ENCODE measurements at places on chromosomes 7 and 10.

- no peak for DNase-seq
Measured at GRCh38 chr10:95644901-95645300, 11.6 kb downstream of the ALDH18A1 start.

DNA sequence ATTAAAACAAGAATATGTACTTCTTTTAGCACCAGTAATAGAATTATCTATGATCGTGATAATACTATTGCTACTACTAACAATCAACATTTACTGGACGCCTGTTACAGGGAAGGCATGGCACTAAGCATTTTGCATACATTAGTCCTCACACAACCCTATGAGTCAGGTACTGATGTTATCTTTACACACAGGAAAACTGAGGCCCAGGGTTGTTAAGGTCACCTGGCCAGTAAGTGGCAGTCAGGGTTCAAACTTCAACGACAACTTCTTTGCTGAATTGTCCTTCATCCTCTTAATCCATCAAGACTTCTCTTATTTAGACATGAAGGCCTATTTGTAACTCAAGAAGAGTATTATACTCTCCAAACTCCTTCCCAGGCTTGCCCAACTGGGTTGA, 41.9 kb upstream of the ACSL5 start:
- DNase-seq = no peak

DNA sequence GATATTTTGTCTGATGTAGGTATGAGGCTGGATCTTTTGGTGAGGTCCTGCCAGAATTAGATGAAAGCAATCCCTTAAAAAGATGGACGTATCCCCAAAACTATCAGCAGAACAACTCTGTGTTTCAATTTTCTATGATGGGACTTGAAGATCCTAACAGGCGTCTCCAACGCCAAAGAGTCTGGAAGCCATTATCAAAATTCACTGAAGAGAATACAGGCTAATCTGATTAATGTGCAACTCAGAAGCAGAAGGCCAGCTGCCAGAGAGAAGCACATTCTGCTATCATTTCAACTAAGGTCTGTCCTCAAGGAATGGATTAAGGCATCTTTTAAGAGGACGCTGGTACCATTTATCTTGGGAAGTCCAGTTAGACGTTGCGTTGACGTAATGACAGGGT, 119.7 kb downstream of the FGFR2 start:
- no peak for DNase-seq

- no peak for DNase-seq
Measured at GRCh38 chr7:157794746-157795065, 457.9 kb downstream of the DNAJB6 start.

DNA sequence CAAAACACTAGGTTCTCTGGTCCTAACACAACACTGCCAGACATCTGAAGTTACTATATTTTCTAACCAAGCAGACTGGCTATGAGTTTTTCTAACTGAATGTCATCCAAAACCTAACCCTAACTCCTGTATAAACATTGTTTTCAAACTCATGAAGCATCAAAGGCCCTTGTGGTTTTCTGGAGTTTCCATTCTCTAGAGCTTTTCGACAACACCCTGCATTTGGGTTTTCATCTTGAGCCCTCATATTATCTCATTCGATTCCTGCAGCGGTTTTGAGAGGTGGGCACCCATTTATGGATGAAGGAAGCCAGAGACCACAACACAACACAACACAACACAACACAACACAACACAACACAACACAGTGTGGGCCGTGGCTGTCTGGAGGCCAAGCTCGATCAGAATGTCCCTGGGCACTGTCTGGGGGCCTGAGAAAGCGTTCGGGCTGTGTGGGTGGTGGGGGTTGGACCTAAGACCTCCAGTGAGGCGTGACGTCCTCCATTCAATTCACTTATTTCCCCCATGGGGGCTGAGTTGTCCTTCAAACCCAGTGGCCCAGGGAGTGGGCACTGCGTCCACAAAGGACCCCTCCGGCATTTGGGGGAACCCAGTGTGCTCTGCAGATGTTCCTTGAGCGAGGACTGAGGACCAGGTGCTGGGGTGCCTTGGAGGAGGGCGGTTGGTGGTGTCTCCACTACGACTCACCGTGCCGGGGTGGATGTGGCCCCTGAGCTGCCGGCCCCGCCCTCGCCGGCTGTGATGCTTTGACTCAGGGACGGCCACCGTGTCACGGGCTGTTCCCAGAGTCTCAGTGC, 490.4 kb downstream of the DNAJB6 start:
- DNase-seq = no peak

DNA sequence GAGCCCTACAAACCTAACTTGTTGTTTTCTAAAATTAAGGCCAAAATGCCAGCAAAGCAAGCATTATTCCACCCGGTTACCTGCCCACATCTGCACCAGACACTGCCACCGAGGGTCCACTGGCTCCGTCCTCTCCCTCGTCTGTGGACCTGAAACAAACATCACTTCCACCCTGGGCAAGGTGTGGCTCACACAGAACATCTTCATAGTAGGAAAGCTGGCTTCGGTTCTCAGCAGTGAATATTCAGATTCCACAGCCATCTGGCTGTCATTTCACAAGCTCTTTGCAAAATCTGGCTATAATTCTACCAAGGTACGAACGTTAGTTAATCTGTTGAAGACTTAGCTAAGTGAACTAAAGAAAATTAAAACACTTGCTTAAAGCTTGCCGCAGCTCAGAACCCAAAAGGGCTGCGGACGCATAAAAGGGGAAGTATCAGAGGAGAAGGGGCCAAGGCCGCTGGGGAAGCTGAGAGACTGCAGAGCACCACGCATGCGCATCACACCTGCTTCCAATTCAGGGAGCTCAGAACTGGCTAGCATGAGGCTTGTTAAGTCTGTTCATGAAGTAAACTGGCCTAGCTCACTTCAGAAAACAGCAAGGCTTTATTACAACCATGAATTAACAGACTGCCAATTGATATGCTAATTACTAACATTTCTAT, 46.1 kb downstream of the PTPRN2 start:
- DNase-seq = no peak

- no peak for DNase-seq
Measured at GRCh38 chr7:28488061-28488791, 75.9 kb downstream of the CREB5 start.
